Left lung (tissue), 14 donors: ENCODE measurements at places on chromosomes 1 and 21. TPM values are rescaled to one million over a fixed set of nuclear protein-coding genes. Genes with fewer than 3 reads are reported as not detected.

IL20 gene
- polyA plus RNA-seq, result not detected

KIF21B gene
- polyA plus RNA-seq, result 9.1 TPM

ILDR2 gene
- 0.36 TPM for polyA plus RNA-seq

S100A3 gene
- not detected for polyA plus RNA-seq

SLAMF9 gene
- not detected for polyA plus RNA-seq

GJC2 gene
- polyA plus RNA-seq, result 2.7 TPM

AUNIP gene
- 2.4 TPM for polyA plus RNA-seq

DNA sequence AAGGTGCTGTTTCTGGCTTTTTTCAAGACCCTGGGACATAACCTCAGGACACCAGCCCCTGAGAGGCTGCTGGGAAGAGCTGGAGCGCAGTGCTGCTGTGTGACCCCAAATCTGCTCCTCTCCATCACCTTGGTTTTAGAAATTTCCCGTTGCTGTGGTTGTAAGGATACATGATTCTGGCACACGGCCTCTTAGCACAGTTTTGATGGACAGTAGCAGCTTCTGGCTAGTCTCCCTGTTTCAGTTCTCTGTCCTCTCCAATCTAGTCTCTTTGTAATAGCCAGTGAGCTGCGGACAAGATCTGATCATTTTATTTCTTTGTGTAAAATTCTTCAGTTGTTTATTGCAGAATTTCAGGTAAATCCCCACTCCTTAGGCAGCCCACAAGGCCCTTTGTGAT is 3.1 kb downstream of the CLIC6 start:
- DNase-seq, result no peak

DNA sequence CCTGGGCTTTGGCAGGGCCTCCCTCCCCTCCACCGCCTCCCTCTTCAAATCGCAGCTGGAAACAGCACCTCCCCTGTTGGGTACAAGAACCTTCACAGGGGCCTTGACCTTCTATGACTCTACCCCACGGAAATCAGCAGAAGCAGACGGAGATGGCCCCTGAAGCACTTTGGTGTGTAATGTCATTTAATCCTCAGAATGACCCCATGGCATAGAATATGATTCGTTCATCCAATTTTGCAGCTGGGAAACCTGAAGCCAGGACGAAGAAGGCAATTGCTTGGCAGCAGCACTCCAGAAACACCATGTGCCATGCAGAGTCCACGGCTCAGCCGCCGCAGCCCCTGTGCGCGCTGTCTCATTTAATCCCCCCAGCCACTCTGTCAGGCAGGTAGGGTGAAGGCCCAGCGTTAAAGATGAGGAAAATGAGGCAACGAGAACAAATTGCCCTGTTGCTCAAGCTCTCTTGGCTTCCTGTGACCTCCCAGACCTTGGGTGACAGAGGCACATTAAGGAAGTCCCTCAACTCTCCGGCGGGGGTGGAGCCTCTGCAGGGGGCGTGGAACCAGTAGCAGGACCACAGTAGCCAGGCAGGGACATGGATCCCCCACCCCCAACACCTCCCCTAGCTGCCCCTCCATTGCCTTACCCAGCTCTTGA is 25.8 kb upstream of the LAPTM5 start:
- peak; percentile 75 for DNase-seq

DNA sequence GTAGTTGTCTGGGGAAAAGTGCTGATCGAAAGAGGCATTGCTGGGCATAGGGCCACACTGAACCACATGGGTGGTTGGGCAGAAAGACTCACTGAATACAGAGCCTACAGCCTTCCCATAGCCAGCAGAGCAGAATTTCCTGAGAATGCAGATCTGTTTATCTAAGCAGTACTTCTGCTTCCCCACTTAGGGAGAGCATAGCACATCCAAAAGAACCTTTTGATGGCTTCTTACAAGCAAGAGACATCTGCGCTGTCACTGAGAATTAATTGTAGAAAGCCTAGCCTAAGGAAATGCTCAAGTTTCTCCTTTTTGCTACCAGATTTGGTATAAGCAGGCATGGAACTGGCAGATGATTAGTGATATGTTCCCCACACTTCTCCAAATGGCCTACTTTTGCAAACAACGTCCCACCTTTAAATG is 13.0 kb upstream of the KLHDC8A start:
- no peak for DNase-seq

DNA sequence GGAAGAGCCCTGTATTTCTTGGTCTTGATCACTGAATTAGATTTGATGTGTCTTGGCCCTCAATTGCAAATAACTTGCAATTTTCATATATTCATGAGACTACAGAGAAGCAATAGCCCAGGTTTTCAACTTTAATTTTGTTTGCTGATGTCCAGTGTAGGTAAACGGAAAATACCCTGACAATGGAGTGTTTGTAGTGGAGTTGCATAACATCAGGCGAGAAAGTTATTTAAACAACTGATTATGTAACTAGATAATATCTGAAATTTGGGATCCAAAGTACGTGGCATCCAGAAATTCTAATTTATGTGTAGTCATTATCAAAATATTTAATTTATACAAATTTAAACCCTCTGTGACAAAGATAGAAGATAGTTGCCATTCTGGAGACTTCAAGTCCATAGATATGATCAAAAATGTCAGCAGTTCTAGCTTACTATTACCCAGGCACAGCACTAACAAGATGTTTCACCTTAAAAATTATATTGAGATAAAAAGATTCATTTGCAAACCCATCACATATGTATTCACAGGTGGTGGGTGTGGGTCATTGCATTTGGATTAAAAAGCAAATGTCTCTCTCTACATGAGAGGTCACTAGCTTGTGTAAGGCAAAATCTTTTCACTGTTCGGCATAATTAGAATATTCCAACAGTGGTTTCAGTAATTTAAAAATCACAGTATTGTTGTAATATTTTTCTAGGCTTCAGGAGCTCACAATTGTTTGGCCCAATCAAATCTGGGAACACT is 150.7 kb downstream of the KCTD3 start:
- DNase-seq, result no peak

DNA sequence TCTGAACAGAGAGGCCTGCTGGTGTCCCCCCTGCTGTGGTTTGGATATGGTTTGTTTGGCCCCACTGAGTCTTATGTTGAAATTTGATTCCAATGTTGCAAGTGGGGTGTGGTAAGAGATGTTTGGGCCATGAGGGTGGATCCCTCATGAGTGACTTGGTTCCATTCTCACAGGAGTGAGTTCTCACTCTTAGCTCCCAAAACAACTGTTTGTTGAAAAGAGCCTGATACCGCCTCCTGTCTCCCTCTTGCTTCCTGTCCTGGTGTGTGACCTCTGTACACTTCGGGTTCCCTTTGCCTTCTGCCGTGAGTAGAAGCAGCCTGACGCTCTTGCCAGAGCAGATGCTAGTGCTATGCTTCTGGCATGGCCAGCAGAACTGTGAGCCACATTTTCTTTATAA is 60.5 kb downstream of the C21orf91 start:
- DNase-seq, result no peak

DNA sequence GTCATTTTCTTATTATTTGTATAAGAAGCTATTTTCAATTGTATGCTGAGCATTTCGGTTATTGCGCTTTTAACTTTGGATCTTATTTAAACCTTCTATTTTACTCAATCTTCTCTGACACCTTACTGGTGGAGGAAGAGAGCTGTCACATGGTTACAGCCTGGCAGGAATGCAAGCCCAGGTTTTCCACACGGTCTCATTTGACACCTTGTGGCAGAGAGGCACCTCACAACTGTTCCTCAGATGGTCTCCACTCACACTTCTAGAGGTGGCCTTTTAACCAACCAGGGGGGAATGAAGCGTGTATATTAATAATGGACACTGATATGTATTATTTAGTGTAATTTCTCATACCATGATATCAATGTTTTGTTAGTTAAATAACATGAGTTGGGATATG is 9.6 kb downstream of the OR2T33 start:
- no peak for DNase-seq

GRCh38 chr21:33026443-33026858 is 716 bp downstream of the OLIG2 start:
- DNase-seq, result no peak

DNA sequence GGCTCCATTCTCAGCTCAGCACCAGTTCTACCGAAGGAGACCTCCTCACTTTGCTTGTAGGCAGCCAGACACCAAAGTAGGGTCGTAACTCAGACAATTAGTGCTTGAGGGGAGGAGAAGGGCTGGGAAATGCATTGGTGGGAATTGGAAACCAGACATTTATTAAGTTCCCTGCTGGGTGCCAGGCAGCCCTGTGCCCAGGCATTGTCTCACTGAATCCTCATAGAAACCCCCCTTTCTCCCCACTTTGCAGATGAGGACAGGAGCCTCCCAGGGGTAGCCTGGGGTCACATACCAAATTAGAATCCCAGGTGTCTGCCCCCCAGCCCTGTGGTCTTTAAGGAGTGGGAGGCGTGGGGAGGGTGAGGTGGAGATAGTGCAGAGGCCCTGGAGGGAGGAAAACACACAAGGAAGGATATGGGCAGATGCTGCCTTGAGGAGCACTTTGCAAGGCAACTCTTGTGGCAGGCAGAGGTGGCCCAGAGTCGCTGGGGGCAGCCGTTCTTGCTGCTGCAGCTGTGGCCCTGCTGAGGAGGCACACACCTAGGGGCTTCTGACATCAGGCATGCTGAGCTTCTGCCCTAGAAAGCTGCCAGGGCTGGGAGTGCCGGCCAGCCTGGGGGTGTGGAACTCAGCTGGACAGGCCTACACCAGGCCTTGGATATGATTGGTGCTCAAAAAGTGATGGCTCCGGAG is 29.4 kb downstream of the CDK18 start:
- no peak for DNase-seq

- no peak for DNase-seq
Observed at GRCh38 chr1:231487910-231488309, 40.6 kb upstream of the TSNAX start.

DNA sequence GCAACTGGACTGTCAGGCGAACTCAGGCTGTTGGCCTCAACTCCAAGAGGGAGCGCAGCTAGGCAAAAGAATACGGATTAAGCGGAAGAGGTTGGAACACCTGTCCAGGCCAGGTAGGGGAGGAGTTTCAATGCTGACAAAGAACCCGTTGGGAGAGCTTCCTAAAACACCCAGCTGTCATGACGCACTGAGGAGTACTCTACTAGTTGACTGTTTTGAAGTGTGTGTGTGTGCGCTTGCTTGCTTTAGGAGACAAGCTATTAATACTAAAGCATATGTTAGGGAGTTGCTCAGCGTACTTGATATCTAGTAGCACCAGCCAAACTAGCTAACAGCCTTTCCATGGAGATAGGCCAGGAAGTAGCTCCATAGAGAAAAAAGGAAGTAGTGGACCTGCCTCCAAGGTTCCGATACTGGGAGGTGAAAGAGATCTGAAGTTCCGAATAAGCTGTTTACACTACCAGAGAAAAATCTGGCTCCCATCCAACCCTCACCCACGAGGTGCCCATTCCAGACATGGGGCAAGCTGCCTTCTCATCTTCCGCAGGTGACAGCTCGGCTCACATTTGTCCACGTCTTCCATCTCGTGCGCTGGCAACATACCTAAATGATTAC is 974 bp upstream of the FNBP1L start:
- peak; percentile 30 for DNase-seq

GRCh38 chr1:7382971-7383370 is 388.1 kb upstream of the VAMP3 start:
- DNase-seq, result no peak

GRCh38 chr21:26169061-26169610 is 1.4 kb downstream of the APP start:
- DNase-seq, result peak; percentile 44
